Activated CD4-positive, alpha-beta T cell treated with anti-CD3 and anti-CD28 coated beads for 1 hour (primary cell): ENCODE measurements at places on chromosomes 5 and 9.

GRCh38 chr9:133153227-133154096, 10.3 kb downstream of the GBGT1 start:
- DNase-seq, result no peak

- no peak for DNase-seq
These were observed 6.6 kb downstream of the IDNK start for GRCh38 chr9:83629433-83630104.

DNA sequence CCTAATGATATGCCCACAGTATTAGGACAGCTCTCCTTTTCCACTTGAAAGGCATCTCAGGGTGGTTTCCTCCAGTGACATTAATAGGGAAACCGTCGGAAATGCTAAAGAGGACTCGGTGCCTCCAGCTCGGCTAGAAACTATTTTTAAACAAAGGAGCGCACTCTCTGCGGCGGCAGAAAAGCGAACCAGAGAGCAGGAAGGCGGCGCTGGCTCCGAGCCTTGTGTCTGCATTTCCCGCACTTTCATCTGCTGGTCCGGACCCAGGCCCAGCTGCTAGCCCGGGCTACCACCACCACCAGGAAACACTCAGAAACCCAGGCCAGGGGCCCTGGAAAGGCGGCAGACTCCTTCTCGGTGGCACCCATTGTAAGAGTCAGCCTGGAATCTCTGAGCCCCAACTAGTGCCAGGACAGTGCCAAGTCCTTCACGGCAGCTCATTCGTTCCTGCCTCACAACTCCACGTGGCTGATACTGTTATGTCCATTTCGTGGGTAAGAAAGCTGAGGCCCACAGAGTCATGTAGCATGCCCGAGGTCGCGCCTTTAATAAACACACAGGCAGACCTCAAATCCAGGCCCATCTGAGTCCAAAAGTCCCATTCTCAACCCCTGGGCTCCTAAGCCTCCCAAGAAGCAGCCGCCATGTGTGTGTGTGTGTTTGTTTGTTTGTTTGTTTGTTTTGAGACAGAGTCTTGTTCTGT, 73.9 kb downstream of the VAV2 start:
- no peak for DNase-seq

DNA sequence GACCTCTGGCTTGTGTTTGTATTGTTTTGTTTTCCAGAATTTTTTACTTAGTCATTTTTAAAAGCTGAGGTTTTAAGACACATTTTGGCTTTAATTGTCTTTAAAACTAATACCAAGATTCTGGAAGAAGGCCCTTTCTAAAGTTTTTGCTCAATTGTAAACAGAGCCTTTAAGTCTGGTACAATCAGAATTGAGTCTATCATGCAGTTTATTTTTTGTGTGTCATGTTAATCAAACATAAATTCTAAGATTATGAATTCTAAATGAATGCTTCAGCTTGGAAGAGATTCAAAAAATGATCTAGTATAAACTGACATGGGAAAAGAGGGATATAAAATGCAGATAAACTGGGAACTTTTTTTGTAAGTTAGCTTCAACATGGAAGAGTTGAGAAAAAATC, 882.7 kb downstream of the TLE1 start:
- no peak for DNase-seq

DNA sequence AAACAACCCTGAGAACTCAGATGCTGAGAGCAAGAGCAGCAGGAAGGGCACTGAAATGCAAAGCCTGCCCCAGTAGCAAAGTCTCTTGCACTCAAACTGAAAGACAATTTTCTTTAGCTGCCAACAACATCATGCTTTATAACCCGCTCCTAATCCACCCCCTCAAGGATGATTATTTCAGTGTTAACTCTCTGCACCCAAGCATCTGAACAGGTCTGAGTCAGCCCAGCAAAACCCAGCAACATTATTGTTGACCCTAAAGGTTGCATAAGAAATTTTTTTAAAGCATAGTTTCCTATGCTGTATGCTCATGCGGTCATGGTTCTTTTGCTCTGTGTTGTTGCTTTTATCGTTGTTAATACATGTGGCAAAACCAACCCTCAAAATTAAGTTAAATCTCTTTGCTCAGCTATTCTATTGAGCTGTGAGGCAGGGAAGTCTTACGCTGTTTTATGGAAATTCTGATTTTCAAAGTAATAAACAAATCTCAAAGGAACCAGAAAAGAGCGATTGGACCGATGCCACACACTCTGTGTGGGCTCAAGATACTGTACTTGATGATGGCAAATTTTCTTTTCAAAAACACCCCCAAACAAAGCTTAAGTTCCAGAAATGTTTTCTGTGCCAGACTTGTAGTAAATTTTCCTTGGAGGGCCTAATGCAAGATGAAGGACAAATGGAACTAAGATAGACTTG, 440.6 kb upstream of the MPDZ start:
- DNase-seq, result no peak
